ENCODE measurements at places on chromosomes 7 and 10.

DNA sequence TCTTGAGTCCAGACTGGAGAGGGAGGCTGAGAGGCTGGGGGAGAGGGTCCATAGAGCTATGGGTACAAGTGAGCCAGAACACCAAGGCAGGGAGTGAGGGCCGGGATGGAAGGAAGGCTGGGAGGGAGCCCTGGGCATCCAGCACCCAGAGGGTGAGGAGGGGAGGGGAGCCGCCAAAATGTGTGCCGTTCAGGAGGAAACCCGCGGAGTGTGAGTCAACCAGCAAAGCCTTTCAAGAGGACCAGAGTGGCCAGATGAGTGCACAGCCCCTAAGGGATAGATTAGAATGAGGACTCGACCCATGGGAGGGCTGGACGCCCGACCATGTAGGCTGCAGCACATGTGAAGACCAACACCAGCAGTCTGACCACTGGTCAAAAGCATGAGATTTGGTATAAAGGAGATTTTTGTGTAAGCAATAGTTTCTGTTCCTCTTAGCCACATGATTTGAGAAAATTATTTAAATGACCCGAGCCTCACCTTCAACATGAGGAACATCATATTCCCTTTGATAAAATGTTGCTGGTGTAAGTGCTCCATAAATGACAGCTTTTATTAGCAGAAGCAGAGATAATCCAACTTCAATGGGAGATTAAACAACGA lies 179.7 kb upstream of the GRB10 start:
- no peak for DNase-seq

- DNase-seq, result no peak
Observed at GRCh38 chr10:35056686-35057085, 33.5 kb downstream of the CUL2 start.

DNA sequence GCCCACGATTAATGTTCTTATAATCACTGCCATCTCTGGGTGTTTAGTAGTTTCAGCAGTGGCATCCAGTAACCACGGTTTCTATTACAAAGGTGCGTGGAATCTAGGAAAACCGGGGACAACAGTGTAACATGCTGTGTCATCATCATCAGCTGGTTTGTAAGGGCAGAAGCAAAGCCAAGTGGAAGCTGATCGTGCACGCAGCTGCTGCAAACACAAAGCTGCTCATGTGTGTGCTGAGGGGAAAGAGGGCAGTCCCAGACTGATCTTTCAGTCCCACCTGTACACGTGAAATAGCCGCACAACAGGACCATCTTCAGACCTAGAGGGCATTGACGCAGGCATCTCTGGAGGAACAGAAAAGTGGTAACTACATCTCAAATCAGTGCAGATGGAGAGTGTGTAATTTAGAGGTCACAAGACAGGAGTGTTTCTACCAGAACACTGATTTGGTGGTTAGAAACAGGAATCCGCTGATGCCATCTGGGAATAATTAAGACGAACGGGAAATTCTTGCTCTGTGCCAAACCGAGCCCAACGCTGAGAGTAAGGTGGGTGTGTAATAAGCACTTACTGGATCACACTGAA lies 13.4 kb downstream of the ANKRD16 start:
- no peak for DNase-seq

- no peak for DNase-seq
Observed at GRCh38 chr10:43688348-43688892, 39.7 kb upstream of the ZNF32 start.

GRCh38 chr10:85448716-85449115 lies 917.9 kb downstream of the GRID1 start:
- DNase-seq, result no peak

- DNase-seq, result no peak
Observed at GRCh38 chr7:27103489-27104226, 1.2 kb upstream of the HOXA2 start.

DNA sequence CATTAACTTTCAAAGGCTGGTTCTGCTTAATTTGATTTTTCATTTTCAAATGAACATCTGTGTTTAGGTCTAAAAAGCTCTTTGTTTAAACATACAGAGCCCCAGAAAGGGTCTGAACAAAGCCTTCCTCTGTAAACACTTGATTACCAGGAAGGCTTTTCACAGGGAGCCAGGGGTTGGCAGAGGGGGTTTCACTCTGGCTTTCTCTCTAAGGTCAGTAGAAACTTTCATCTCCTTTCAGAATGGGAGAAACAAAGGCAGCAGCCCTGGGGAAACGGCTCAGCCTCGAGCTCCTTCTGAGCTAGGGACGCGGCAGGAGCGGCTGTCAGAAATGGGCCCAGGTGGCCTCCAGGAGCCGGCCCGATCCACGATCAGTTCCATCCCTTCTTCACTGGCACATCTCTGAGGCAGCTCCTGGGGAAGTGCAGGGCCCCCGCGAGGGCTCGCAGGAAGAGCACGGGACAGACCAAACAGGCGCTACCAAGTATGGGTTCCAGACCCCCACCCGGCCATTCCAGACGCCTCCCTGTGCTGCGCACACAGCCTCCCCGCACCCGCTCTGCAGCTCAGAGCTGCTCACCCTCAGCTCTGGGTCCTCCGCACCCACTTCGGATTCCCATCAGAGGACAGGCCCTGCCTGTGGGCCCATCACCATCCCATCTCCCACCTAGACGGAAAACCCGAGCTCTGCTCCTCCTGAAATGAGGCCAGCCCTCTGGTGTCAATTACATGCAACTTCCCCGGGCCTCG lies 124.1 kb downstream of the MAD1L1 start:
- no peak for DNase-seq

GRCh38 chr7:16940776-16941175 lies 59.0 kb upstream of the AGR3 start:
- no peak for DNase-seq

DNA sequence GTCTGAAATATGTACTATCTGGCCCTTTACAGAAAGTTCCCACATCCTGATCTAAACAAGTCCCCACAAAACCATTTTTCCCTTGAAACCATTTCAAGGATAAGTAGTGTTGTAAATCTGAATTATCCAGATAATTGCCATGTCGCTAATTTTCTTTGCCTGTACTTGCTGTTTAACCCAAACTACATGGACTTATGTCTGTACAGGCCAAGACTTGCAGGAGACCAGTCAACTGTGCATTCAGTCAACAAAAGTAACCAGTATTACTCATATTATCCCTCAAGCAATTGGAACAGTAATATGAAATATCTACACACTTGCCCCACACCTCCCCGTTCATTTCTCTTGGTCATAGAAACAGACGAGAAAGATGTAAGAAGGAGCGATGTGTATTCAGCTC lies 347.8 kb upstream of the NFE2L3 start:
- DNase-seq, result no peak
